ENCODE measurements at places on chromosomes 7 and 10.
A peak's percentile ranks its signal among the peaks of the same experiment; 100 is the strongest.

DNA sequence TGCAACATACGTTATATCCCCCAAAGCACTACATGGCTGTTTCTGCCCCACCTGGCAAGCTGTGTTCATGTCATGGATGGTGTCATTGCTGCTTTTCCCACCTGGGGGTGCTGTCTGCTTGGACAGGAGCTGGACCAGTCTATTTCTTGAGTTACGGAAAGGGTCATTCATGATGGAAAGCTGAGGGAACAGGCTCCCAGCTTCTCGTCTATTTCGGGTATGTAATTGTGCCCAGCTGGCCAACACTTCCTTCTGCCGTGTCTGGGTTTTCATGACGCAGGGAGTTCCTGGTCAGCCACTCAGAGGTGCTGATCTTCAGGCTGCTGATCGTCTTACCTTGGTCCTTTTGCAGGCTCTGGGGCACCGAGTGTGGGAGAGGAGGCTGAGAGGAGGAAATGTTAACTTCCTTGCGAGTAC lies 8.6 kb downstream of the BTBD16 start:
- DNase-seq, result no peak

DNA sequence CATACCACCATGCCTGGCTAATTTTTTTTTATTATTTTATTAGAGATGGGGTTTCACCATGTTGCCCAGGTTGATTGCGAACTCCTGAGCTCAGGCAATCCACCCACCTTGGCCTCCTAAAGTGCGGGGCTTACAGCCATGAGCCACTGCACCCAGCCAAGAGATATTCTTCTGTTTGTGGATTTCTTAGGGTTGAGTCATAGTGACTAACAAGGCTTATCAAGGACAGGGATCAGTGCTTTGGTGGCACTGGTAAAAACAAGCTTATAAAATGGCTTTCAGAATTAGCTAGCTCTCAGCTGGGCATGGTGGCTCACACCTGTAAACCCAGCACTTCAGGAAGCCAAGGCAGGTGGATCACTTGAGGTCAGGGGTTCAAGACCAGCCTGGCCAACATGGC lies 122.4 kb downstream of the ZNF248 start:
- DNase-seq, result no peak

GRCh38 chr10:133481657-133482056 lies 27.9 kb downstream of the SCART1 start:
- DNase-seq, result no peak

DNA sequence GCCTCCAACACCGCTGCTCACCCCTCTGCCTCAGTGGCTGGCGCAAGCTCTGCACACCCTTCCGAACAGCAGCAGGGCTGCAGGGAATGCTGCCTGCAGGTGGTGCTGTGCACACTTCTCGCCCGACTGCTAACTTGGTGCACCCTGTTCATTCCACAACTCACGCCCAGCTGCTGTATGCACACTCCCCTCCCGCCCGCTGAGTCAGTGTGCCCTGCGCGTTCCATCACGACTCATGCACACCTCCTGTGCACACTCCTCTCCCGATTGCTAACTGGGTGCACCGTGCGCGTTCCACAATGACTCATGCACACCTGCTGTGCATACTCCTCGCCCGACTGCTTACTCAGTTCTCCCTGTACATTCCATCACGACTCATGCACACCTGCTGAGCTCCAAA lies 21.5 kb downstream of the ADARB2 start:
- DNase-seq, result no peak

- no peak for DNase-seq
Measured at GRCh38 chr7:41298409-41298808, 404.5 kb downstream of the INHBA start.

- DNase-seq, result no peak
Measured at GRCh38 chr7:129108581-129108980, 35.9 kb upstream of the TSPAN33 start.

DNA sequence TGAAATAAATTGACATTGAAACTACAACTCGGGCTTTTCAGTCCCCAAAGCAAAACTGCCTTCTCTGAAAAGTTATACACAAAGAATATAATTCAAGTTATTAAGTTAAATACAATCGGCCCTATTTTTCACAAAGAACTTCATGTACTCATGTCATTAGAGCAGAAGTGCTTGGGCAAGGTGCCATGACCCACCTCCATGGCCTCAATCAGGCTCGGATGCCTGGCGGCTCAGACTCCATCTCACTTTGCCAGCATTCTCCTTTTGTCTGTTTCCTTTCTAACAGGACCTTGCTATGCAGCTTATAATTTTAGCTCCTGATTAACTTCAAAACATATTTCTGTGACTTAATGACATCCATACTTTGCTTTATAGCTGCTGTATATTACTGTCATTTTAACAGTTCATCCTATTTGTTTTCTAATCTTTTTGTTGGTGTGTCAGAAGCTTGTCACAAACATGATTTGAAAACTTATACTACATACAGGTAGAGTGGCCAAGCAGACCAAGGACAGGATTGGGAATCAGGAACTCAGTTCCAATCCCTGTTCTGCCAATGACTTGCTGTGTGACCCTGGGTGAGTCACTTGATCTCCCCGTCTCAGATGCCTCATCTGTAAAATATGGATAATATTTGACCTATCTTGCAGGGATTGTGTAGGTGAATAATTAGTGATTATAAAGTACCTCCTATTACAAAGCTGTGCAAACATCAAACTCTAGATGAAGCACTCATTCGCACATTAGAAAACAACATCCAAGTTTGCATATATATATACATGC lies 60.8 kb upstream of the ITGA8 start:
- DNase-seq, result no peak

- DNase-seq, result peak; percentile 56
Measured at GRCh38 chr10:110504111-110504735, 6.5 kb downstream of the DUSP5 start.

GRCh38 chr10:59753267-59753666 lies at the start of gene MRLN:
Gene MRLN (minus strand): TSS chr10:59753455.
- no peak for DNase-seq

GRCh38 chr7:148921806-148922205 lies 37.7 kb upstream of the EZH2 start:
- DNase-seq, result no peak

DNA sequence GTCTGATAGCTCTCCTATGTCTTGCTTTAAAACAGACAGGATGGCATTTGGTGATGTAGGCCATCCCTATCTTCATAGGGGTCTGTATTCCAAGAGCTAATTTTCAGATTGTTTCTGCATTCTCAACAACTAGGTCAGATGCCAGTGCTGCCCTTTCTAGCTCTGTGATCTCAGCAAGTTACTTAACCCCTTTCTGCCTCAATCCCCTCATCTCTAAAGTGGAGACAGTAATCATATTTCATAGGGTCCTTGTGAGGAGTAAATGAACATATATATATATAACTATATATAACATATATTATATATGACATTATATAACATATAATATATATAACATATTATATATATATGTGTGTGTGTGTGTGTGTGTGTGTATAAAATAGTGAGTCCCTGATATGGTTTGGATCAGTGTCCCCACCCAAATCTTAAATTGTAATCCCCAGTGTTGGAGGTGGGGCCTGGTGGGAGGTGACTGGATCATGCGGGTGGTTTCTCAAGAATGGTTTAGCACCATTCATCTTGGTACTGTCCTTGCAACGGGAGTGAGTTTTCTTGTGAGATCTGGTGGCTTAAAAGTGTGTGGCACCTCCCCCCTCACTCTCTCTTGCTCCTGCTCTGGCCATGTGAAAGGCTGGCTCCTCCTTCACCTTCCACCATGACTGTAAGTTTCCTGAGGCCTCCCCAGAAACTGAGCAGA lies 45.2 kb downstream of the HIPK2 start:
- no peak for DNase-seq

DNA sequence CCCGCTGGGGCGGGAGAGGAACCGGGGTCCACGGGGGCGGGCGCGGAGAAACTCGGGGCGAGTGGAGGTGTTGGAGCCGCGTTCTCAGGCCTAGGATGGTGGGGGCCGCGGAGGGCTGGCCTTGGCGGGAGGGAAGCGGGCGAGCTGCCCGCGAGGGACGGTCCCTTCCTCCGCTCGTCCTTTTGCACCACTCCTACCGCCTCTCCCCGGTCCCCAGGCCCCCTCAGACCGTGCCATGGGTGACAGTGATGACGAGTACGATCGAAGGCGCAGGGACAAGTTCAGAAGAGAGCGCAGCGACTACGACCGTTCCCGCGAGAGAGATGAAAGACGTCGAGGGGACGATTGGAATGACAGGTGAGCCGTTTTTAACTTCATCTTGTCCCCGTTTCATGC lies 451 bp downstream of the SRRT start:
- DNase-seq, result no peak

GRCh38 chr7:151940048-151940811 lies 16.0 kb upstream of the GALNTL5 start:
- DNase-seq, result peak; percentile 65

GRCh38 chr10:26516540-26517101 lies 78.5 kb downstream of the APBB1IP start:
- no peak for DNase-seq

DNA sequence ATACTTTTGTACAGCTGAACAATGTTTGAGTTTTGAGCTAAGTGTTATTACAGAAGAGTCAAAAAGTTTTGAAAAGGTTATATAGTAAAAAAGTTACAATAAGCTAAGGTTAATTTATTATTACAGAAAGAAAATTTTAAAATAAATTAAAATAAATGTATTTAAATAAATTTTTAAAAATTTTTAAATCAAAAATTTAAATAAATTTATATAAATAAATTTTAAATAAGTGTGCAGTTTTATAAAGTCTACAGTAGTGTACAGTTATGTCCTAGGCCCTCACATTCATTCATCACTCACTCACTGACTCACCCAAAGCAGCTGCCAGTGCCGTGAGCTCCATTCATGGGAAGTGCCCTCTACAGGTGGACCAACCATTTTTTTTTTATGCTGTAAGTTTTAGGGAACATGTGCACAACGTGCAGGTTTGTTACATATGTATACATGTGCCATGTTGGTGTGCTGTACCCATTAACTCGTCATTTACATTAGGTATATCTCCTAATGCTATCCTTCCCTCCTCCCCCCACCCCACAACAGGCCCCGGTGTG lies 462.9 kb upstream of the ZMIZ1 start:
- peak; percentile 52 for DNase-seq

DNA sequence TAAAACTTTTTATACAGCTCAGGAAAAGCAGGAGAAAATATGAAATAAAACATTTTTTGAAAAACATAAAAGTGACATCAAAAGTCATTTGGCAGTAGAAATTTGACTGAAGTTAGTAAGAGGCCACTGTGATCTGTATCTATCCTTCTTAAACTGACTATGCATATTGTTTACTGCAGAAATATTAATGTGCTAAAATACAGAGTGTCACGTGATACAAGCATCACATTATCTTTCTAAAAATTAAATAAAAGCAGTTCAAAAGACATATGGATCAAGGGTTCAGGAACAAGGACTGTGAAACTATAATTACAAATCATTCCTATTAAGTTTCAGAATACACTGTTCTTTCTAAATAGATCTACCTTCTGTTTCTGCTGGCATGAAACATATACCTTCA lies 33.7 kb downstream of the PARP12 start:
- no peak for DNase-seq

DNA sequence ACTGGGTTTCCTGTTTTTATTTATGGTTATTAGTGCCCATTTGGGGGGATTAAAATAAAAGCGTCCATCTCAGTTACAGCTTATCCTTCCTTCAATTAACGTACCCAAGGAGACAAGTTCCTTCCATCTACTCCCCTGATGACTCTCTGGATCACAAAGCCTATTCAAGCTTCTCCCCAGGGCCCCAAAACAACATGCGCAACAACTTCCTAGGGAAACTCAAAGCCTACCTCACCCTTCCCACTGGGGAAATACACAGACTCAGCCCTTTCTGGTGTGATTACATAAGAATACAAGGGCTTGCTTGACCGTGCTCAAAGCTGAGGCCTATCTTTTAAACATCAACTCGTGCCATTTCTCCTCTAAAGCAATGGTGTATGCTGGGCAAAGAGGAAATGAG lies 112.4 kb downstream of the CDK6 start:
- DNase-seq, result no peak

- no peak for DNase-seq
Measured at GRCh38 chr7:141660259-141660658, 41.7 kb downstream of the DENND11 start.

- no peak for DNase-seq
Measured at GRCh38 chr7:124246262-124246863, 213.5 kb upstream of the TMEM229A start.

GRCh38 chr10:33571616-33572015 lies 237.1 kb upstream of the NRP1 start:
- peak; percentile 40 for DNase-seq

- DNase-seq, result no peak
Measured at GRCh38 chr10:100037758-100038315, 28.1 kb upstream of the DNMBP start.

DNA sequence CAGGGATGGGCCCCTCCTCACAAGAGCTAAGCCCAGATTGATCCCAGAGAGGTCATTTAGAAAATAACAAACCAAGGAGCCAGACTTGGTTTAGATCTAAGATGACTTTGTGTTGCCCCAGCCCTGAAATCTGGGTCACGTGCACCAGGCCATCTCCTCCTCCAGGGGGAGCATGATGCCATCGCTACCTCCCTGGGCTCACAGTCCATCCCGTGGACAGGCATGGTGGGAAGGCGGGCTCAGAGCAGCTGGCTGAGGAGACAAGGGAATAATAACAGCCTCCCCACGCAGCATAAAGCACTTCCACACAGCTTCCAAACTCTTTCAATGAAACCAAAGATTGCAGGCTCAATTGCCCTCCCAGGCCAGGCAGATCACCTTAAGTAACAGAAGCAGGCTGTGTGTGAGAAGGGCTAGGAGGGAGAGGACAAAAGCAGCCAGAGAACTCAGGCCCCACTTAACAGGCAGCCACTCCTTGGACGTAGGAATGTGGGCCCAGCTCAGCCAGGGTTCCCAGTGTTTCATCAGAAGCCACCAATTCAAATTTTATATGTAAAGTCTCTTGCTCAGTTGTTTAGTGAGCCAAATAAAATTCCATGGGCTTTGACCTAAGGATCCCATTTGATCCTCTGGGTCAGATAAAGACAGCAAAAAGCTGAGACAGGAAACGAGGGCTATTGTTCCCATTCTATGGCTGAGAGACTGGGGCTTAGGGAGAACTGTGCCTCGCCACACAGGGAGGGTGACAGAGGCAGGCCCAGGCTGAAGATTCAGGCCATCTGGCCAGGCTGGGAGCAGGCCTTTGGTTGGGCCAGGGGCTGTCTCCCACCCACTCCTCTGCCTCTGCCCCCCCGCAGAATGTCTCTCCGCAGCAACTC lies 100.2 kb downstream of the COL13A1 start:
- DNase-seq, result no peak

- DNase-seq, result no peak
Measured at GRCh38 chr7:1422512-1423263, 36.6 kb downstream of the MICALL2 start.

GRCh38 chr10:60384708-60385398 lies 4.8 kb downstream of the ANK3 start:
- peak; percentile 98 for DNase-seq

GRCh38 chr10:121601458-121601857 lies 3.2 kb upstream of the FGFR2 start:
- DNase-seq, result no peak

- DNase-seq, result no peak
Measured at GRCh38 chr7:37928878-37929277, 8.4 kb downstream of the EPDR1 start.

GRCh38 chr10:69327463-69328379 lies 49.4 kb downstream of the HK1 start:
- no peak for DNase-seq

- DNase-seq, result no peak
Measured at GRCh38 chr10:118101501-118101900, 54.8 kb upstream of the RAB11FIP2 start.

Data from NCI-H226 (cell line).